AG09319 (cell line): ENCODE measurements at places on chromosomes 7 and 10.

- DNase-seq = no peak
Observed at GRCh38 chr10:92747600-92747999, 57.8 kb downstream of the HHEX start.

GRCh38 chr10:7258948-7259523 lies 151.8 kb downstream of the SFMBT2 start:
- no peak for DNase-seq

GRCh38 chr10:68137171-68137570 lies 27.9 kb downstream of the MYPN start:
- no peak for DNase-seq

DNA sequence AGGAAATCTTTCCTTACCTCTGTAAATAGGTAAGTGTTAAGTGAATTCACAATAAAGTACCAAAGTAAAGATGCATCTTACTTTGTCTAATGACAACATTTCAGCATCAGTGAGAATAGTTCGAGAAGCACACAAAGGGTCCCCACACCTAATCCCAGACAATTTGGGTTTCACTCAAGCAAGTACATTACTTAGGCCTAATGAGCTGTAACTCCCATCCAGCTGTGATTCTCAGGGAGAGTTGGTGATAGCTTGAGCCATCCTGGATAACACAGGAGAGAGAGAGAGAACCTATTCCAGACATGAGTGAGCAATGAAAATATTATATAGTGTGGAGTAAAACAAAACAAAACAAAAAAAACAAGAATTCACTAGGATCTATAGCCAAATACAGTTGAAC lies 149.1 kb upstream of the NRG3 start:
- DNase-seq = no peak

- no peak for DNase-seq
Observed at GRCh38 chr10:3570855-3571266, 214.1 kb downstream of the KLF6 start.

GRCh38 chr10:62457598-62457997 lies 83.4 kb downstream of the ZNF365 start:
- DNase-seq = no peak

DNA sequence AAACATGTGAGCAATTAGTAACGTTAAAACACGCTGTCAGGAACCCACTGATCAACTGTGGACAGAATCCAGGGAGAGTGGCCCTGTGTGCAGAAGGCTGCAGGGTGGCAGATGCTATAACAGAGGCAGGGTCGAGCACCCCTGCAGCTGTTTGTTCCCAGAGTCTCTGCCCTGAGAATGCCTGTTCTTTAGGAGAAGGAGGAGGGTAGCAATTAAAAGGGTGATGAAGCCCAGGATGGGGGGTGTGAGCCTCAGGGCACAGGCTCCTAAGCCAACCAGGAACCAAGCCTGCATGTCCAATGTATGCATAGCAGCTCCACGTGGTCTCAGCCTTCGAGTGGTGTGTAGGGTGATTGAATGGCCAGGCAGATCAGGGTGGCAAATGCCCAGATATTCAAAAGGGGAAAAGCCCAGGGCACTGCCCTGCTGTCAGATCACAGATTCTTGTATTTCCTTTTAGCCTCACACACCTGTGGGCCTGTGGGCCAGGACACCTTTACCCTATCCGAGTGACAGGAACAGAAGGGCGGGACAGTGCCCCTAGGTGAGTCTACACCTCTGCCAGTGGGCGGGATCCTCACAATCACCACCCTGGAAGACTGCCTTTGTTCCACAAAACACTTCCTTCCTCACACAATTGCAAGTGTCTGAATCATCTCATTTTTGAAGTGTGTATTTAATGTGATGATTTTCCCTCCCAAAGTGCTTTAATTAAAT lies 7.3 kb downstream of the WDFY4 start:
- no peak for DNase-seq

DNA sequence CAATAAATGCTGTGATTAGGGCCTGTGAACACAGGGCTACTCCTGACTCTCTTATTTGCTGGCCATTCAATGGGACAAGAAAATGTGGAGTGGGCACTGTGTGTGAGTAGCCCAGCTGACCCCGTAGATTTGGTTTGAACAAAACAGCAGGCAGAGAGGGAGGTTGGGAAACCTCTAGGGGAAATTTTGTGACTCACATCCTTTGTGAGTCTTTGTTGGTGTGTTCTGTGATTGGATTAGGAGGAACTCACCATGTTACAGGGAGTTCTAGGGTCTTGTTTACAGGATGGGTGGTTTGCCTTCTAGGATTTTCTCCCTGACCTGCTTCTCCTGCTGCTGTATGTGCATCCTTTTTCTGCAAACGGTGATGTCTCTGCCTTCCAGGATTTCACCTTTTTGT lies 128.3 kb upstream of the MKI67 start:
- no peak for DNase-seq

DNA sequence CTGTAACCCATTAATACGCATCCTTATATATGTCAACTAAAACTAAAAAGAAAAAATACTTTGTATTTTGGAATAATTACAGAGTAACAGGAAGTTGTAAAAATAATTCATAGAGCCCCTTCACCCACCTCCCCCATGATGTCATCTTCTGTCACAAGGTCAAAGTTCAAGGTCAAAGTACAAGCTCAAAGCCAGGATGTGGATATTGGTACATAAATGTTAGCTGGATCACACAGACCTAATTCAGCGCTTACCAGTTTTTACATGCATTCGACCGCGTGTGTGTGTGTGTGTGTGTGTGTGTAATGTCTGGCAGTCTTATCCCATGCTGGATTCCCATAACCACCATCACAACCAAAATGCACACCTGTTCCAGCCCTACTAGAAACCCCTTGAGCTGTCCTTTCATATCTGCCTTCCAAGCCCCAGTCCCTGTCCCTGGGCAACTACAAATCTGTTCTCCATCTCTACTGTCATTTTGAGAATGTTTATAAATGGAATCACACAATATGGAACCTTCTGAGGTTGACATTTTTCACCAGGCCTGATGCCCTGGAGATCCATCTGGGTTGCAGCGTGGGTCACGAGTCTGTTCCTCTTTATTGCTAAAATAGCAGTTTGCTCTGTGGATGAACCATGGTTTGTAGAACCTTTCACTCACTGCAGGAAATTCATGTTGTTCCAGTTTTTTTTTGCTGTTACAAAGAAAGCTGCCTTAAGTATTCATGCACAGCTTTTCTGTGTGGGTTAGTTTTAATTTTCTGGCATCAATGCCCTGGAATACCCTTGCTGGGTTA lies 153.6 kb upstream of the PITRM1 start:
- no peak for DNase-seq

- DNase-seq = no peak
Observed at GRCh38 chr7:128835790-128836641, 5.8 kb downstream of the FLNC start.

- DNase-seq = peak; percentile 95
Observed at GRCh38 chr10:29646238-29646902, 11.6 kb upstream of the SVIL start.

- no peak for DNase-seq
Observed at GRCh38 chr10:95406651-95407280, 116.0 kb upstream of the PDLIM1 start.
